Lung microvascular endothelial cell (primary cell): ENCODE measurements at places on chromosomes 4 and X. TPM values are rescaled to one million over a fixed set of nuclear protein-coding genes. Genes with fewer than 3 reads are reported as not detected.

CLCN4 gene
- total RNA-seq: 5.0 and 6.9 TPM in 2 replicates

ZDHHC15 gene
- total RNA-seq: not detected in 2 replicates

BRCC3 gene
- 8.5 and 9.4 TPM in 2 replicates for total RNA-seq

NPY2R gene
- total RNA-seq: not detected in 2 replicates

VCX3B gene
- total RNA-seq: not detected in 2 replicates

TCEAL6 gene
- not detected in 2 replicates for total RNA-seq

MAOB gene
- total RNA-seq: not detected in 2 replicates

HSFX3 gene
- total RNA-seq: not detected in 2 replicates

- no peak for DNase-seq
Observed at GRCh38 chr4:75235359-75235951, 278.7 kb downstream of the RCHY1 start.

GRCh38 chrX:41067721-41068120, 17.5 kb upstream of the USP9X start:
- no peak for DNase-seq

DNA sequence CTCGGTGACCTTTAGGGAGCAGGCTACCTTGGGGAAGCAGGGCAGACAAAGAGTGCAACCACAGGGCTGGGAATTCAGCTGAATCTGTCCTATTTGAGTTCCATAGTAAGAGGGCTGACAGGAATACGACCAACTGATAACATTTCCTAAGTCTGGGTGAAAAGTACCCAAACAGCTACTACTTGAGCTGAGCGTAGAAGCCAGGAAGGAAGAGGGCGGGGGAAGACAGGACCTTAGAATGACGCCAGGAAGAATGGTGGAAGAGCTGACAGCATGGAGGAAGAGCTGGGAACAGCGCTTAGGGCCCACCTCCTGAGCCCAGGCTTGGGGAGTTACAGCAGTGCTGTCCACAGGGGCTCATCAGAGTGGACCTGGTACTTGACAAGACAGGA, 14.4 kb downstream of the MECP2 start:
- peak; percentile 75 for DNase-seq

DNA sequence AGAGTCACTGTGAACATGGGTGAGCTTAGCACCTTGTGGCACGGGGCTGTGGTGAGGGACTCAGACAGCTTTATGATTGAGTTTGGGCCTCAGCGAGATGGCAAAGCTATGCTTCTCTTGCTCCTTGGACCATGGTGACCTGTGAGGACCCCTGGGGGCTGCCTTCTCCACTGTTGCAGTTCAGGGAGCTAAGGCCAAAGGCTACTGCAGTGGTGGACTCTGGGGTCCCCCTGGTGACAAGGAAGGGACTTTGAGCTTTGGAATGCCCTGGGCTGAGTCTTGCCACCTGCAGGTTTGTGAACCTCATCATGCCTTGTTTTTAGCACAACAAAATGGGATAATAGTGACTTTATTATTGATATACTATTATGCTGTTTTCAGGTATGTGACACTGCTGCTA, 36.5 kb downstream of the TBL1X start:
- DNase-seq: no peak

DNA sequence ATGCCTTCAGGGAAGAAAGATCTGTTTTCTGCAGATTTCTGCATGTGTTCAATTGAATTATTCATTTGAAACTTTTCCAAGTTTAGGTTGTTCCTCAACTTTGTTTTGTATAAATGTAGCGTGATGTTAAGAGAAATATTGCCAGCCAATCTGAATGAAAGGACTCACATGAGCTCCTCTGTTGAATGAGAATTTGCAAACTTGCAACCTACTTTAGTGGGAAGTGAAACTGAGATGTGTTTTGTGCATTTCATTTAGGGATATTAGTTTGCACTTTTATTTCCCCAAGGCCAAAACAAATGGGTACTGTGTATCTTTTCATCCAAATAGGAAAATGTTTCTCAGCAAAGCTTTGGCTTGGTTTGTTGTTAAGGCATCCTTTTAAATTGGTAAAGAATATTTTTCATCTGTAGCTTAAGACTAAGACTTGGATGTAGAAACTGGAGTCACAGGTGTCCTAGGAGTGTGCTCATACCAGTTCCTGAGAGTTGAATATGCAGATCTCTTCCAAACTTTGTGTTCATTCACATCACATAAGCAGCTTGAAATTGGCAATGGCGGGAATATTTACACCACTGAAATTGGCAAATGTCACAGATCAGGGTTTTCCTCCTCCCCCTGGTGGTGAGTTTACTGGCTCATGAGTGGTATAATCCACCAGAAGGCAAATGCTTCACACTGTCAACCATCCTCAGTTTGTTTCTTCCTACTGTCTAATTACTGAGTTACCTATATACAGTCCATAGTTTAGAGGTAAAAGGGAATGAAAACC, 193.6 kb upstream of the BANK1 start:
- peak; percentile 1 for DNase-seq

DNA sequence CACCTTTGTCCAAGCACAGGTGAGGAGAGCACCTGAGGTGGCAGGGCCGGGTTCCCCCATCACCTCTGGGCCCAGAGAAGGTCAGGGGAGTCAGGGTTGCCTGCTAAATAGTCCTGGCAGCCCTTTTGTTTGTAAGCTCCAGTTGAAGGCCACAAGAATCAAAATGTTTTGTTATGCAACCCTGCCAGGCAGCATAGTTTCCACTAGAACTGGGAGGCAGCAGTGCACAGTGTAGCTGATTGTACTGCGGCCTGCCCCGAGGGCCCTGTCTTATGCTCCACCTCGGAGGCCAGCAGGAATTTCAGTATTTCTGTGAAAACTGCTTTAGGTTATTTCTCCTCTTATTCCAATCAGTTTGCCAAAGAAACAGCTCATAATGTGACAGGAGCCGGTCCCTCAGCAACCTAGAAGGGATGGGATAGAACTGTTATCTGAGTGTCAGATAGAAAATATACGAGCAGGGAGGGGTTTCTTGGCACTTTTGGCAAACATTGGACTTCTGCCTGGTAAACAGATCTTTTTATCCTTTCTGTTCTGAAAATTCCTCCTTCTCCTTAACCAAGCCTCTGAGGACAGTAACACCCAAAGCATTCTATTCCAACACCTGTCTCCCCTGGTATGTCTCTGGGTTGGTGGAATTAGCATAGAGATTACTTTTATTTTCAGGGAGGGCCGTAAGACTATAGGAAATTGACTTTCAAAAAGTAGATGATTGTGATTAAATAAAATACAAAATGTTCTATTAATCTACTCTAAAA, 93.6 kb downstream of the LNX1 start:
- DNase-seq: no peak

- no peak for DNase-seq
Observed at GRCh38 chr4:20680736-20681135, 19.5 kb upstream of the PACRGL start.

DNA sequence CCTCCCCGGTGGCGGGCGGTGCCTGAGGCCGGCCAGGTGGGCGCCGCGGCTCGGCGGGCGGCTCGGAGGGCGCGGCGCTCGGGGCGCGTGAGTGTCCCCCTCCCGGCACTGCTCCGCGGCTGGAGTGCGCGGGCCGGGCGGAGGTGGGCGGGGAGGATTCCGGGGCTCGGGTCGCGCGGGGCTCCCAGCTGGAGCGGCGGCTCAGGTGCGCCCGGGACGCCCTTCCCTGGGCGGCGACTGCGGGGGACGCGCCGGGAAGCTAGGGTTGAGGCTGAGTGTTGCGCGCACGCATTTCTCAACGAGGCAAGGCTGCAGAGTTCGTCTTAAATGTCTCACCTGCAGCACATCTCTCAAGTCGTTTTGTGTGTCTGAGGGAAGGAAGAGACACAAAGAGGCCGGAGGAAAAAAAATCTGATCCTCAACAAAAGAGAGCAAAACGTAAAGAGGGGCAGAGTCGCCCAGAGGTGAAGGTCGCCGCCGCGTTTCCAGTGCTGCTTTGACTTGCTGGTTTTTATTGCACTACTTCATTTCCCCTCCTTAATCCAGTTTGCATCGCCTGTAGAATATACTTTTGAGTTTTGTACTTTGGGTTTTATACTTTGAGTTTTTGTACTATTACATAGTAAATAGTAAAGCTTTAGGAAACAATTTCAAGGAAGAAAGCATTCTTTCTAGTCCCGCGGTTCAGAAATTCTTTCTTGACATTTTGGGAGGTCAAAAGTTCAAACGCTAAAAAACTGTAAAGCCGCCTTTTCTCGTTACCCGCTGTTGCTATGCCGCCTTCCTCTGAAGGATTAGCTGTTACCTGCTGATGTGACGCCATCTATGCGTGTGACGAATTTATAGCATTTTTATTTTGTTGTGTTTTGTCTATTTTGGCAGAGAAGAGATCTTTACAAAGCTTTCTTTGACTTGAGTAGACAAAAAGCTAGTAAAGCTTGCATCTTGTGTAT, 106.5 kb upstream of the STOX2 start:
- DNase-seq: no peak

DNA sequence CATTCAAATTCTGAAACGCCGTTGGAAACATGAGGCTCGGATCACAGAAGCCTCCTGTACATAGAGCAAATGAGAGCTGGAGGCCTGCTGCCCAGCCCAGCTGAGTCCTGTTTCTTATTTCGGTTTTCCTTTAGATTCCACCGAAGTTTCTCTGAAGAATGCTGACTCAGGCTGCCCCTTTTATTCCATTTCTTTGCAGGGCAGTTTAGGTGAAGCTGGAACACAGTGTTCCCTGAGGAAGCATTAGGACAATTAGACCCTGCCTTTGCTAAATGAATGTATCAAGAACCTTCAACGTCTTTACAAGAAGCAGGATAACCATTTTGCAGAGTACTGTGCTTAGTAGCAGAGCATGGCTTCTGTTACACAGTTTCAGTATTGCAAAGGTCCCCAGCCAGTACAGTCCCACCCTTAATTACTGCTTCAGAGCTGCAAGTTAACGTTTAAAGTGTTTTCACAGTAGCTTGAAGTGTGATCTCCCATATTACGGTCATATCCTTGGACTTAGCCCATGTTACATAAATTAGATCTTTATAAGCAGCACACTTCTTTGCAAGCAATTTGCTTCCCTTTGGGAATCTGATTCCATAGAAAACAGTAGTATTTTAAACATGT, 117.0 kb downstream of the TBL1X start:
- DNase-seq: no peak

DNA sequence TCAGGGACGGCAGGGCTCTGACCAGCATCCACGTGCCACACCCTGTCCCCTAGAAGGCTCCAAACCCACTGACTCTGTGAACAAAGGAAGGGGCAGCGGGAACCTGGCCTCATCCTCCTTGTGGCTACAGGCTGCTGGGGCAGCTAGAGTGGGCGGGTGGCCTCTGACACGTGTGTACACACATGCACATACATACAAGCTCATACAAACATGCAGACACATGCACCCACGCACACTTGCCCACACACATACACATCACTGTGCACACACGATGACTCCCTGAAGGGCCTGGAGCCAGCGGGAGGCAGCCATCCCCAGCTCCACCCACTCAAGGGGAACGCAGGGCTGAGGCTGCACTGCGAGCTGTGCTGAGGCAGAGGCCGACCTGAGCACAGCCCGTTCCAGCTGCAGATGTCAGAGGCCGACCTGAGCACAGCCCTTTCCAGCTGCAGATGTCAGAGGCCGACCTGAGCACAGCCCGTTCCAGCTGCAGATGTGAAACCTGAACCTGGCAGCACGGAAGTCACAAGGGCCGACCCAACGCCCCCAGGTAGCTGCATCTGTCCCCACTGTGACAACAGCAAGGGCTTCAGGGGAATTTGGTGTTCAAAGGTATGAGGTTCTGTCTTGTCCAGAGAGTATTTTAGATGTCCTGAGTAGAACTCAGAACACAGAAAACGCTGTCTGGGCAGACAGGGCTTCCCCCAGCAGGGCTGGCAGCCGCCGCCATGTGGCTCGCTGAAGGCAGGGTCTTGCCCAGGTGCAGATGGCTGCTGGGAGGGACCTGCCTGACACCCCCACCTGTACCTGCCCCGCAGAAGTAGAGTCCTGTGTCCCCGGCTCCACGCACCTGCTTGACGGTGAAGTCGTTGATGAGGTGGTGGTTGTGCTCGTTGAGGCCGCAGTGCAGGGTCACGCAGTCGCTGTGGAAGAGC, 33.5 kb downstream of the CTBP1 start:
- DNase-seq: no peak

GRCh38 chr4:53175640-53176039, 190.2 kb downstream of the SCFD2 start:
- DNase-seq: no peak

- DNase-seq: peak; percentile 69
Observed at GRCh38 chr4:26330186-26330787, 9.5 kb downstream of the RBPJ start.

DNA sequence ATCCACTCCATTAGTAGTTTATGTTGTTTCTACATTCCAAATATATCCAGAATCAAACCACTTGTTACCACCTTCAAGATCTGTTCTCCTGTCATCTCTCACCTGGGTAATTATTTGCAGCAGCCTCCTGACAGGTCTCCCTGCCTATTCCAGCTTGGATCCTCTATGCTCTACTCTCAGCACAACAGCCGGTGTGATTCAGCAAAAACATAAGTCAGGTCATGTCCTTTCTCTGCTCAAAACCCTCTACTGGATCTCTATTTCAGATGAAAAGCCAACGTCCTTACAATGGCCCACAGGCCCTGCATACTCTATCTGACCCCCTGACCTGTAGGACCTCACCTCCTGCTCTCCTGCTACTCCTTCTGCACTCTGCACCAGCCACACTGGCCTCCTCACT, 84.5 kb downstream of the NHSL2 start:
- no peak for DNase-seq

DNA sequence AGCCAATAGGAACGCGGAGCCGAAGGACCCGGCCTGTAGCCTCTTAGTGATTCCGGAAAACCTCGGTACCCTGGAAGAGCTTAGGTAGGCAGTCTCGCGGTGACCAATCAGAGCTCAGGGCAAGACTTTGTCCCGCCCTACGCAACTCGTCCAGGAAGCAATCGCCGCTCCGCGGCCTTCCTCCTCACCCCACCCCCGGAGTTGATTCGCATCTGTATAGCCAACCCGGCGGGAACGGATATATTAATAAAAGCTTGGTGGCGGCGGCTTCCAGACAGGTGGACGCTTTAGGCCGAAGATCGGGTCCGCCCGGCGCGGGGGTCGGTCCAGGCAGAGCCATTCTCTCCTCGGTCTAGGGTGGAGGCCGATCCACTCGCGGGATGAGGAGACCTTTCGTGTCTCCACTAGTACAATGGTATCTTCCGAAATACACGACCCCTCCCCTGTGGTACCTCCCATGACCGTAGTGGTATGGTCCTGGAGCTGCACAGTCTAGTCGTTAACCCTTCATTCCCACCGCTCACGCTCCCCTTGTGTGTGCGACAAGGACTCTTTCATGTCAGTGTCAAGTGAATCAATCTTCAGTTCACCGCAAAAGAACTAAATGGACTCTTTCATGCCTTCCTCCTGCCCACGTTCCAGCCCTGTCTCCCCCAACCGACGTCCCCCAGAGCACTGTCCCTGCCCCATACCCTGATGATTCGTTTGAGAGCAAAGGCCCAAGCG, 24.2 kb upstream of the GLOD5 start:
- peak; percentile 97 for DNase-seq

DNA sequence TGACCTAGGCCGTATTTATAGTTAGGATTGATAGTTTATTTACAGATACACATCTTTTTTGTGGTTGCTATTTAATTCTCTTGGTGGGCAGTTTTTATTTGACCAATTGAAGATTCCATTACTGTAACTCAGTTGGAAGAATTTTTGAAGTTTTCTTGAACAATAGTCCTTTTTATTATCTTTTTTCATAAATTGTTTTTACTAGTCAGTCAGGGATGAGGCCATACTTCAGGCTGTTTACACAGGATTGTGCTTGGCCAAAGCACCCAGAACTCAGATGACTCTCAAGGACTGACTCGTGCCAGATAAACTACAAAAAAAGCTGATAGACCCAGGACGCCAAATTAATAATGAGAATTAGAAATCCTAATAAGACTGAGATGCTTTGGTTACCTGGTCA, 7.0 kb downstream of the HERC3 start:
- no peak for DNase-seq
